ENCODE measurements at places on chromosomes 16 and 17.

DNA sequence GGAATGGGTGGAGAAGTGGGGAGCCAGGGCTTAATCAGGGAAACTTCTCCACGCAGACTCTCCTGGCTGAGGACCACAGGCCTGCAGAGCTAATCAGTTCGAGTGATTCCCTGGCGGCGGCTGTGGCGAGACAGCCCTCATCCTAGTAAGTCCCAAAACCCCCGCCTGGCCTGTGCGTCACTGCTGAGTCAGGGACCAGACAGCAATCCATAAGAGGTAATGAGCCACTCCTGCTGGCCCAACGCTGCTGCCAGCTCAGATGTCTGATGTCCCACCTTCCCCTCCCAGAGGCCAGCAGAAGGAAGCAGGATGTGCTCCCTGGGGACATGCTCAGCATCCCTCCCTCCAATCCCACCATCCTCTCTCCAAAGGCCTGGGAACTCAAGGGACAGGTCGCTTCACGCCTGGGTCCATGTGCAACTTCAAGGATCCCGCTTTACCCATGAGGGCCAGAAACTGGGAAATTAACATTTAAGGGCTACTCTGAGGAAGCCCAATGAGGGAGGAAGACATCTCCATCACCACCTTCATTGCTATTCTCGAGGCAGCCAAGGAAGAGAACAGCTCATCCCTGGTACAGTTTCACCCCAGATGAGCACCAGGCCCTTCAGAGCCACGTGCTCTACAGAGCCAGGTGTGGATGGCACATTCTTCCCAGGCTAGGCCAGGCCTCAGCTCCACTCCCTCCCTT, 7.9 kb downstream of the ACLY start:
- peaks cover 20% of the 10 kb centered on the region for H3K4me1 ChIP-seq
- H3K36me3 ChIP-seq = peaks cover 66% of the 10 kb centered on the region

GRCh38 chr17:73323409-73324159, 11.8 kb upstream of the CDC42EP4 start:
- H3K36me3 ChIP-seq = no peaks in the 10 kb centered on the region
- H3K4me3 ChIP-seq = no peak overlapping the region
- H3K27ac ChIP-seq = no peak overlapping the region
- H3K4me1 ChIP-seq = no peaks in the 10 kb centered on the region
- no peak for DNase-seq

DNA sequence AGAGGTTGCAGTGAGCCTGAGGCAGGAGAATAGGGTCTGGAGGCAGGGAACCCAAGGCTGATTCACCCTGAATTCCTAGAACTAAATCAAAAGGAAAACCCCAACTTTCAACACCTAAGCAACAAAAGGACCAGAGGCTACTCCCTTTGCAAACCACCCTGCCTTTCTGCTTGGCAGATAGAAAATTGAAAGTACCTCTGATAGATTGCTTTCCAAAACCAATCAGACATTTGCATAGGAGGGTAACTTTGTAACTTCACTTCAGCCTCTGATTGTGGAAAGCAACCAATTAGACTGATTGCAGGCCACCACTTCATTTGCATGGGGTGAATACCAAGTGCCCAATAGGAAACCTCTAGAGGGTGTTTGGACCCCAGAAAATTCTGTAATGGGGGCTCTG, 10.9 kb upstream of the TMEM98 start:
- no peak overlapping the region for H3K27ac ChIP-seq
- no peak for DNase-seq
- H3K36me3 ChIP-seq = no peaks in the 10 kb centered on the region
- peaks cover 4% of the 10 kb centered on the region for H3K27me3 ChIP-seq

- no peak for DNase-seq
- H3K27me3 ChIP-seq = peaks cover 56% of the 10 kb centered on the region
- peaks cover 7% of the 10 kb centered on the region for H3K36me3 ChIP-seq
- H3K4me3 ChIP-seq = no peak overlapping the region
- no peak overlapping the region for H3K27ac ChIP-seq
These were observed 55.3 kb downstream of the SOCS3 start for GRCh38 chr17:78304549-78305037.

- H3K27me3 ChIP-seq = peaks cover 3% of the 10 kb centered on the region
- H3K36me3 ChIP-seq = peaks cover 11% of the 10 kb centered on the region
- H3K27ac ChIP-seq = peak overlapping the region; percentile 98
- H3K4me1 ChIP-seq = peaks cover 55% of the 10 kb centered on the region
These were observed 935 bp downstream of the USP32 start for GRCh38 chr17:60390925-60391470.

- no peaks in the 10 kb centered on the region for H3K27me3 ChIP-seq
- DNase-seq = no peak
- H3K27ac ChIP-seq = no peak overlapping the region
These were observed 13.1 kb downstream of the ABCA9 start for GRCh38 chr17:69047368-69048263.

DNA sequence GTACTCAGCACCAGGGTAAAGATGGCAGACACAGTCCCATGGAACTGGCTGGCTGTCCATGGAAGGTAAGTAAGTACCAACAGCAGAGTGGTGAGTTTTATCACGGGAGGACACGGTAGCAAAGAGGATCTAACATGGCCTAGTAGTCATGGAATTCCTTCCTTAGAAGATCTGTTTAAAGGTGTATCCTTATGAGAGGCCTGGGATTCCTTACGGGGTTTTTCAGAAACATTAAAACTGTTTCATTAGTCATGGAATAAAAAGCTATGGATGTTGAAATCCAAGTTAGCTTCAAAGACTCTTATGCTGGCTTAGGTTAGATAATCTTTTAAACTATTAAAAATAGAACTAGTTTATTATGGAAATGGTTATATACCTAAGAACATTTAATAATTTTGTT, 7.4 kb downstream of the FTO start:
- DNase-seq = no peak
- peaks cover 7% of the 10 kb centered on the region for H3K4me1 ChIP-seq
- no peaks in the 10 kb centered on the region for H3K27me3 ChIP-seq
- peaks cover 1% of the 10 kb centered on the region for H3K36me3 ChIP-seq
- H3K4me3 ChIP-seq = no peak overlapping the region

DNA sequence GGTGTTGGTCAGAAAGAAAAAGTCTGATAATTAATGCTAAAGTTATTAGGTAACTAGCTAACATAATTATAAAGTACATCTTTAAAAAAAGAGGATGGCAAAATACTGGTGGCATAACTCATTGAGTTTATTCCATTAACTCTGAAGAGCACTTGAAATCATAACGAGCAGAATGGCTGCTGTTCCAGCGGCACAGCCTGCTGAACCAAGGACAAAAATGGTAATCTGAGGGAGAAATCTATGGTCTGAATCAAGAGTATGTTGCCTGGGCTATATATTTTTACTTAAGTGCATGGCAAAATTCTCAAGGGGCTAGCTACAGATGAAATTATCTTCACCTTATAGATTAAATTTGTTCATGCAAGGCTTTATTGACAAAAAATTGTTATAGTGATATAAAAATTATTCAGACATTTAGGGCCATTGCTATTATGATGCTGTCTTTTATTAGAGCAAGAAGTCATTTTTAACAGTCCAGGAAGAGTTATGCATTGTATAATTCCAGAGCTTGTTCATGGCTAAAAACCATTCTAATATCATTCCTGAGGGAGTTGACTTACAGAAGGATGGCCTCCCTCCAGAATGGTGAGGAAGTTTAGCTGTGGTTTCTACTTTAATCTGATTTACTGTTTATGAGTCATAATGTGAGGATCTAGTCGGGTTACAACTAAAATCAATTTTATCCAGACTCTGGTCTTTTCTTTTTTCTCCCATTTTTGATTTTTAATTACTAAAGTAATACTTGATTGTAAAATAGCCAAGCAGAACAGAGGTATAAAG, 41.4 kb upstream of the ANKFN1 start:
- no peak for DNase-seq
- H3K27ac ChIP-seq = no peak overlapping the region
- H3K4me1 ChIP-seq = no peaks in the 10 kb centered on the region

DNA sequence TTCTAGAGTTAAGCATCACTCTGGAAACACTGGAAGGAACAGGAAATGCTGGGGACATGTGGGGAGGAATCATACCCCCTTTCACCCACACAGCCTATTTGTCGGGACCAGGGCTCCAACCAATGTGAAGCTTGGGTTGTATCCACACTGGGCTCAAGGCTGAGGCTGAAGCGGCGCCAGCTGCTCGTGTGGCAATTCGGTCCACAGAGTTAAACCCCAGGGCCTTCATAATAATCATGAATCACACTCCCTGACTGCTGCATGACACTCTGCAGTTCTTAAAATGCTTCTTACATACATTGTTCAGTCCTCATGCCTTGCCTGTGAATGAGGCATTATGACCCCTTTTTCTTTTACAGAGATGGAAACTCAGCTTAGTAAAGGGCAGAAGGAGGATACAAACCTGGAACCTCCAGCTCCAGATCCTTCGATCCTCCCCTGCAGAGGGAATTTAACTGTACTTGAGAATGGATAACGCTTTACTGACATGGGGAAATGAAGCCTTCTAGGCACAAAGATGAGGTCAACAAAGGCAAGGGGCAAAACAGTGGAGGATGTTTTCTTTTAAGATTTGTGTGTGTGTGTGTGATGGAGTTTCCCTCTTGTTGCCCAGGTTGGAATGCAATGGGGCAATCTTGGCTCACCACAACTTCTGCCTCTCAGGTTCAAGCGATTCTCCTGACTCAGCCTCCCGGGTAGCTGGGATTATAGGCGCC, 72.7 kb downstream of the SOX9 start:
- no peak overlapping the region for H3K4me3 ChIP-seq
- no peaks in the 10 kb centered on the region for H3K36me3 ChIP-seq
- no peaks in the 10 kb centered on the region for H3K27me3 ChIP-seq
- no peaks in the 10 kb centered on the region for H3K4me1 ChIP-seq

DNA sequence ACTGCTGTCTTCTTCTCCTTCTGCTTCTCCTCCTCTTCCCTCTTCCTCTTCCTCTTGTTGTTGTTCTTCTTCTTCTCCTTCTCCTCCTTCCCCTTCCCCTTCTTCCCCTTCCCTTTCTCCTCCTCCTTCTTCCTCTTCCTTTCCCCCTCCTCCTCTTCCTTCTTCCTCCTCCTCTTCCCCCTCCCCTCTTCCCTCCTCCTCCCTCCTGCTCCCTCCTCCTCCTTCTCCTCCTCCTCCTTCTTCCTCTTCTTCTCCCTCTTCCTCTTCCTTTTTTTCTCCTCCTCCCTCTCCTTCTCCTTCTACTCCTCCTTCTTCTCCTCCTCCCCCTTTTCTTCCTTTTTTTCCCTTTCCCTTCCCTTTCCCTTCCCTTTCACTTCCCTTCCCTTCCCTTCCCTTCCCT, 245.0 kb upstream of the IRX5 start:
- no peaks in the 10 kb centered on the region for H3K27me3 ChIP-seq
- H3K36me3 ChIP-seq = no peaks in the 10 kb centered on the region
- DNase-seq = no peak
- no peak overlapping the region for H3K27ac ChIP-seq

- peaks cover 49% of the 10 kb centered on the region for H3K36me3 ChIP-seq
- H3K4me1 ChIP-seq = peaks cover 66% of the 10 kb centered on the region
- H3K27ac ChIP-seq = peak overlapping the region; percentile 68
These were observed 147.9 kb upstream of the CHMP6 start for GRCh38 chr17:80843741-80844156.

- no peaks in the 10 kb centered on the region for H3K27me3 ChIP-seq
- peaks cover 14% of the 10 kb centered on the region for H3K36me3 ChIP-seq
- no peaks in the 10 kb centered on the region for H3K4me1 ChIP-seq
- no peak overlapping the region for H3K4me3 ChIP-seq
- no peak overlapping the region for H3K27ac ChIP-seq
These were observed 62.1 kb downstream of the LMF1 start for GRCh38 chr16:908526-909155.

- H3K4me3 ChIP-seq = no peak within 1 kb of the TSS
- DNase-seq = no peak
- no peaks in the 10 kb centered on the region for H3K4me1 ChIP-seq
- H3K36me3 ChIP-seq = no peaks in the 10 kb centered on the region
- H3K27me3 ChIP-seq = peaks cover 26% of the 10 kb centered on the region
These were observed at the start of gene CARD14 for GRCh38 chr17:80169784-80170500. Gene CARD14, plus strand, starts transcription at chr17:80170030. Its CDS starts 11,409 bp downstream, at chr17:80181439.

DNA sequence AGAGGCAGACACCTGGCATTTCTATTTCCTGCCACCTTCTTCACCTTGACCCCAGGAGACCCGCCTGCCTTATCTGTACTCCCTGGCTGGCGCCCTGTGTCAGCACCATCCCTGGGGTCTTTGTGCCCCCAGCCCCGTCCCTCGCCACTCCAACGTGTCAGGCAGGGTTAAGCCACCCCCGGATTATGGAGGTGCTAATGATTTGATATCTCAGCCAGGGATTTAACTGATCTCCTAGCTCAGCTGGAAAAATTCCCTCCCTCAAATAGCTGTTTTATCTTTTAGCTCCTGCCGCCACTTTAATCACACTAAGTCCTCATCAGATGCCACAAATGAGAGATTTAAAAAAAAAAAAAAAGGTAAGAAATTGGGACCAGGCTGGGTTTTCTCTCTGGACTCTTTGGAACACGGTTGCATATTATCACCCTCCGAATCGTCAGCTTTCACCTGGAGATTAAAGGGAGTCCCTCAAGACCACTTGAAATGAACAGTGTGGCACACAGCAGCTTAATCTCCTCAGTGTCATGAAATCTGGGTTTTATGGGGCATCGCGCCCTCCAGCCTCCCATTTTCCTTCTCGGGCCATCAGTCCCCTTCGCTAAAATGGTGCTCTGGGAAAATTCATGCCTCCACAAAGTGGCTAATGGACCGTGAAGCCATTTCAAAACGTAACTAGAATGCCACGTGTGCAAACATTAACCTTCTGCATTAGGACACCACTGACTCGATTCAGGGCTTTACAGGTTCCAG, 26.2 kb upstream of the WFDC1 start:
- H3K4me1 ChIP-seq = no peaks in the 10 kb centered on the region
- H3K27ac ChIP-seq = no peak overlapping the region
- H3K4me3 ChIP-seq = no peak overlapping the region

- H3K4me3 ChIP-seq = no peak overlapping the region
- no peak overlapping the region for H3K27ac ChIP-seq
- no peak for DNase-seq
- H3K4me1 ChIP-seq = peaks cover 8% of the 10 kb centered on the region
- peaks cover 7% of the 10 kb centered on the region for H3K36me3 ChIP-seq
- H3K27me3 ChIP-seq = no peaks in the 10 kb centered on the region
These were observed 42.5 kb downstream of the TMEM11 start for GRCh38 chr17:21171309-21171922.

GRCh38 chr16:50889276-50889675, 147.4 kb downstream of the CYLD start:
- H3K27me3 ChIP-seq = peaks cover 8% of the 10 kb centered on the region
- no peaks in the 10 kb centered on the region for H3K4me1 ChIP-seq
- no peak overlapping the region for H3K27ac ChIP-seq
- H3K4me3 ChIP-seq = no peak overlapping the region
- H3K36me3 ChIP-seq = no peaks in the 10 kb centered on the region

GRCh38 chr17:5286846-5287245, 4.8 kb downstream of the RABEP1 start:
- peaks cover 13% of the 10 kb centered on the region for H3K36me3 ChIP-seq
- H3K4me3 ChIP-seq = no peak overlapping the region
- H3K4me1 ChIP-seq = peaks cover 37% of the 10 kb centered on the region

All from activated naive CD4-positive, alpha-beta T cell treated with anti-CD3 and anti-CD28 coated beads, Interleukin-2, amount 10 ng/mL, durations not matched to agents 7 days and 5 days (primary cell).